Stimulated activated CD8-positive, alpha-beta memory T cell treated with anti-CD3 and anti-CD28 coated beads, Interleukin-15, amount 100 ng/mL, for 24 hours (primary cell): ENCODE measurements at places on chromosomes 4 and X.

DNA sequence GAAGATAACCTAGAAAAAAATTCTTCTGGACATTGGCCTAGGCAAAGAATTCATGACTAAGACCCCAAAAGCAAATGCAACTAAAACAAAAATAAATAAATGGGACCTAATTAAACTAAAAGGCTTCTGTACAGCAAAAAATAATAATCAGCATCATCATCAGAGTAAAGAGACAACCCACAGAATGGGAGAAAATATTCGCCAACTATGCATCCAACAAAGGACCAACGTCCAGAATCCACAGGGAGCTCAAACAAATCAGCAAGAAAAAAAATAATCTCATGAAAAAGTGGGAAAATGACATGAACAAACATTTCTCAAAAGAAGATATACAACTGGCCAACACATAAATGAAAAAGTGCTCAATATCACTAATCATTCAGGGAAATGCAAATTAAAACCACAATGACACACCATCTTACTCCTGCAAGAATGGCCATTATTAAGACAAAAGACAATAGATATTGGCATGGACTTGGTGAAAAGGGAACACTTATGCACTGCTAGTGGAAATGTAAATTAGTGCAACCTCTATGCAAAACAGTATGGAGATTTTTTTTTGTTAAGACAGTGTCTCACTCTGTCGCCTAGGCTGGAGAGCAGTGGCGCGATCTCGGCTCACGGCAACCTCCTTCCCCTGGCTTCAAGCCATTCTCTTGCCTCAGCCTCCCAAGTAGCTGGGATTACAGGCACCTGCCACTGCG, 29.9 kb downstream of the ELF2 start:
- DNase-seq = no peak

DNA sequence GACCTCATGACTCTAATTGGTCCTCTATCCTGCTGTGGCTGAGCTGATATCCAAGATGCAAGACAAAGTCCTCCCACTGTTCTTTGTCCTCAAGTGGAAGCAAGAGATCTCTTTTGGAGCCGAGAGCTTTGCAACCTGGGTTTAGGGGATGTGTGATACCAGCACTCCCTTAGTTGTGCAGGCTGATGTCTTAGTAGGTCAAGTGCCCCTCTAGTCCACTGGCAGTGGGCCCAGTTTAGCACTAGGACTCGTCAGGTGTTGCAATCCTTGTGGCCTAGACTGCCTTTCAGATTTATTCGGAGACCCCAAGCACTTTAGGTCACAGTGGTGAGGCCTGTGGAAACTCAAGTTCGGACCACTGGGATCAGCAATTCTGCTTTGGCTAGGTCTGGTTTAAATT, 64.0 kb downstream of the GPRASP3 start:
- DNase-seq = no peak

- DNase-seq = no peak
Measured at GRCh38 chr4:10659251-10659650, 25.3 kb downstream of the CLNK start.

DNA sequence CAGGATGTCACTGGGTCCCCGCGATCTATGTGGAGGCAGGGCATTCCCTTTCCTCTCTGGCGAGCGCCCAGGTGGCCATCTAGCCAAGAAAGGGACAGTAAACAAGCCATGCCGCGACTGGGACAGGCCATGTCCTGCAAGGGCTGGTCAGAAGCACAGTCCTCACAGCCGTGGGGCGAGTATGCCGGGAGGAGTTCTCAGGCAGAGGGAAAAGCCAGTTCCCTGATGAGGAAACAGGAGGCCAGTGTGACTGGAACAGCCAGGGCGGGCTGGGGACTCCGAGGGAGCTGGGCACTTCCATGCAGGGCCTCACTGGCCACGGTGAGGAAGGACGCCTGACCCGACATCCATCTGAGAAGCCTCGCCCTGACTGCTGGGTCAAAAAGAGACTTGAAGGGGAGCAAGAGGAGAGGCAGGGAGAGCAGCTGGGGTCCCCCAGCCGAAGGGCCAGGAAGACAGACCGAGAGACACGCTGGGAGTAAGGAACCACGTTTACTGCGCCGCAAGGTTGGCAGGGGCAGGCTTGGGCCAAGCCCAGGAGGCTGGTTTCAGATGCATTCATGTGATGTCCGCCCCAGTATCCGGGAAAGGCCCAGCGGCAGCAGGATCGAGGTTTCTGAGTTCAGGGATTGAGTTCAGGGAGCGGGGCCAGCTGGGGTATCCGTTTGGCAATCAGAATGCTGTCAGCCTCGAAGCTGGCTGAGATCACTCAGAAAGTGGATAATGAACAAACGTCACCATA, 15.0 kb downstream of the CFAP99 start:
- DNase-seq = no peak

DNA sequence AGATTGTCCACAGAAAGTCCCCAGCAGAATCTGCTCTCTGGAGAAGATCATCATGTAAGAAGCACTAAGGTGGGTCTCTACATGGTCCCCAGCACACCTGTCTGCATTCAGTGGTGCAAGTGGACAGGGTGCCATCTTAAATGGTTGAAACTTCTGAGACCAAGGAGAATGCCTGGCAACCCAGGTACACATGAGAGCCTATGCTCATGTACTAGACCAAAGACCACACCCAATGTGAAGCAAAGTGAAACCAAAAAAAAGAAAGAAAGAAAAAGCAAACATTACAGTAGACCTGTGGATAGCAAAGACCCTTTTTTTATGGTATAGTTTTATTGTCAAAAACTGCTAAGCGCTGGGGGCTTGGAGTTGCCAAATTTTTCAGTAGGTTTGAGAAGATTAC, 15.0 kb downstream of the CD40LG start:
- DNase-seq = no peak

DNA sequence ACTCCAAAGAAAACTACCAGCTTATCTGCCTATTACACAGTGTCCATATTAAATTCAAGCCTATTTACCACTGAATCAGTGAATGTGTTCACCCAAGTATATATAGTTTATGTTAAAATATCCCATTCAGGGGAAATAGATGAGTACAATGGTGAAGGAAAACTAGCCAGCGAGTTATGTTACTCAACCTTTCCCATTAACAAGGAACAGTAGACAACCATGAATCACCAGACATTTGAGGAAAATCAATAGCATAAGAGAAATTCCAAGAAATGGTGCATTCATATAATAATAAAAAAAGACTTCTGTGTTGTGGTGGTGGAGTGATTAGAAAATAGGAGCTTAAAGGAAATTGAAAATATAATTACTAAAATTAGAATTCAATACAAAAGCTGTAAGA, 21.3 kb downstream of the IQCM start:
- no peak for DNase-seq
